ENCODE measurements at places on chromosomes 5 and 9.

- no peak for DNase-seq
Measured at GRCh38 chr5:128237000-128237399, 153.4 kb downstream of the SLC12A2 start.

DNA sequence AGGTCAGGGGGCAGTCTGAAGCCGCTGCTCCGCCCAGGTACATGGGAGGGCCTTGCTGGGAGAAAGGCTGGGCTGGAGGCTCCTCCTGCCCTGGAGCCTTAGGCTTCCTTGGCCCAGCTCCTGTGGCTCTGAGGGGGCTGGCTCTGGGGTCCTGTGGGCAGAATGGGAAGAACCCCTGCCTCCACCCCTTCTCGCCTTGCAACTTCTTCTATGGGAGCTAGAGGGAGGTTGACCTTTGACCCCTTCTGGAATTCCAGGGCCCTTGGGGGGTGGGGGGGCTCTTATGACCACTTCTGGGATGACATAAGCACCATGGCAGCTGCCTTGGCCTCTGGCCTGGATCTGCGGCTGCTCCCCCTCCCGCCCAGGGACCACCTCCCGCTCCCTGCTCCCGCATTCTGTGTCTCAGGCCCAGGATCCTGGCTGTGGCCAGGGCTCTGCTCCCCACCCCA, 32.2 kb downstream of the IER5L start:
- no peak for DNase-seq

DNA sequence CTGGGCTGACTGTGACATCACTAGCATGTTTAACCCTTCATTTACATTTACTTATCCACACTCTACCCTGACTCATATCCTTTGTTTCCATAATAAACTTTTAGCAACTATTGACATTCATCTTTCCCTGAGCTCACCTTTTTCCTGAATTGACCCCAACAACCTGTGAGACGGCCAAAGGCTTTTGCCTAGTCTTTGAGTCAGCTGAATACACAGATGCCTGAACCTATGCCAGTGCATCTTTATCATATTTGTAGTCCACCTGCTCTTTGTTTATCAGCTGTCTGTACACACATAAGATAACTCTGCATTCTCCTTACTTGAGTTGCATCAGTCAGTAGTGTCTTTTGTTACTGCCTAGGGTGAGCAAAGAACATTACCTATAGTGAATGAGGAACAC, 128.5 kb upstream of the HMHB1 start:
- no peak for DNase-seq

DNA sequence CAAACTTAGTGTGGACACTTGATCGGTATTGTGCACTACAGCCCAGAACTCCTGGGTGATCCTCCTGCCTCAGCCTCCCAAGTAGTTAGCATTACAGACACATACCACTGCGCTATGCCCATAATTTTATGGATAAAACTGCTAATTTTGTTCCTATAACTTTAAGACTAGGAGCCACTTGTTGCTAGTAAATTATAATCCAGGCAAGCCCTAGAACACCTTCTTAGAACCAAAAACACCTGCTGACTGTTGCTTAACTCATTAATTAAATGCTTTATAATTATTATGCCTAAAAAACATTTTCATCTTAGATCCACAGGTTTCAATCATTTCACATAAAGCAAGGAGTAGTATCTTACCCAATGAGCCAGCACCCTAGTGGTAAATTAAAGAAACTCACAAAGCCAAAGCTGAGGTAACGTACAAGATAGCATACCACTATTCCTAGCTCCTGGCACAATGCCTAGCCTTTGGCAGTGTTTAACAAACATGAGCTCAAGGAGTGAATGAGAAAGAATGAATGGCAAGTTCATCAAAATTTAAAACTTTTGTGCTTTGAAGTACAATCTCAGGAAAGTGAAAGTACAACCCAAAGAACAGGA, 5.4 kb downstream of the MRPS27 start:
- no peak for DNase-seq

- no peak for DNase-seq
Measured at GRCh38 chr5:131381777-131382176, 117.9 kb downstream of the CDC42SE2 start.
